ENCODE measurements at places on chromosomes 2 and 18.

DNA sequence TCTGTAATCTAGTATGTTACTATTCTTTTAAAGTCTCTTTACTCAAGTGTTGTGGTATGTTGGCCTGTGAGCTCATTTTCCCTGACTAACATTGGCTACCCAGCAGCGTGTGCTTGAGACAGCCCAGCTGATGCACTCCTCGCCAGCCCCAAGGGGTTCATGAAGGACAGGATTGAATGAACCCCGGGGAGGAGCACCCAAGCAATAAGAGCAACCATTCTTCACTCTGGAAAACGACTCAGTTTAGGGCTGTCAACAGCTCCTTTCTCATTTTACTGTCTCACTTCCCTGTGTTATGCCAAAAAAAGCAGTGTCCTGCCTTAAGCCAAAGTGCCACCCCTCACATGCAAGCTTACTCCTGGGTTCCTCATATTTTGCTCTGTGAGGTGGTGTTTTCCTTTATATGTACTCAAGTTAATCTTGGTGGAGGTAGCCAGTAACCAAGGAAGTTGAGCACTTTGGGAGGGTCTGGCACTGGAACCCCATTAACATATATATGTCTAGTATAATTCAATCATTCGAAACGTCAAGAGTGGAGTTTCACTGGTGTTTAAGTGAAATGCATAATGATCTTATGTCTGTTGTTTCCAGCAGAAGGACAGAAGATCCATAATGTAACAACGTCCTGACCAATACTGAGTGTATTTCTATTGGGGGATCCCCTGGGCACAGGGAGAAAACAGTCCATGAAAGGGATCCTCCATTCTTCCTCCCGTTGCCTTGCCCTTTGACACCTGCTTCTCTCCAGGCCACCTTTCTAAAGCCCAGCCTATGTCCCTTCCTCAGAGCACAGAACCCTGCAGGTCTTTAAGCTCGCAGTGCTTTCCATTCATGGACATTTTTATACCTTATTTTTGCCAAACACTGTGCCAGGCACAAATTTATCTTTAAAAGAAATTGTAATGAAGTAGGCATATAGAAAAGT is 43.2 kb downstream of the ATIC start:
- DNase-seq, result peak; percentile 59

- DNase-seq, result no peak
Observed at GRCh38 chr2:59578349-59578748, 975.1 kb downstream of the BCL11A start.

DNA sequence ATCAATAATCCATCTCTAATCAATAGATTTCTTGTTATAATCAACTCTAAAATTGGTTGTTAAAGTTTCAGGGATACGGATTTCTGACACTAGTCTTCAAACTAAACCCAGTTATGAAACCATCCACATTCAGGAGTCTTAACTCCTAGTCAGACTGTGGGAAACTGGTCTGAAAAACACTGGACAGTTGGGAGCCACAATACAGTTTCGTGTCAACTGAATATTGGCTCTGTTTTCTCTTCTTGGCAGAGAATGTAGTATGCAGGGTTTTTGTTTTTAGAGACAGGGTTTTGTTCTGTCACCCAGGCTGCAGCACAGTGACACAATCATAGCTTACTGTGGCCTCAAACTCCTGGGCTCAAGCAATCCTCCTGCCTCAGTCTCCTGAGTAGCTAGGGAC is 123.1 kb downstream of the RTTN start:
- DNase-seq, result no peak

- DNase-seq, result peak; percentile 42
Observed at GRCh38 chr18:4068552-4069158, 386.5 kb downstream of the DLGAP1 start.

DNA sequence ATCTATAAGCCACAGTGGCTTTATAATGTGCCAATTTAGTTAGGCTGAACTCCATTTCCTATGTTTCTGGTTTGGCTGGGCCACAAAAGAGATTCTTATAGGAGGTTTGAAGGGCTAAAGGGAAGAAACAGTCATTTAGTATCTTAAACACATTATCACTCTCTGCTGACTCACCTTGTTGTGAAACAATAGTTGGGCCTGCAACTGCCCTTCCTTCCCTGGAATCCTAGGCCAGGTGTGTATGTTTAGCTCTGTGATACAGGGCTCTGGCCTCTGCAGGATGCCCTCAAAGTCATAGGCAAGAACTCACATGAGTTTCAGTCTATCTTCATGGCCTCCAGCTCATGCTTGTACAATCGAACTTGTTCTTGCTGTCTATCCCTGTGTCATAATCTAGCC is 400.0 kb upstream of the CELF4 start:
- no peak for DNase-seq

- DNase-seq, result no peak
Observed at GRCh38 chr2:217316743-217317142, 456.9 kb upstream of the TNP1 start.

DNA sequence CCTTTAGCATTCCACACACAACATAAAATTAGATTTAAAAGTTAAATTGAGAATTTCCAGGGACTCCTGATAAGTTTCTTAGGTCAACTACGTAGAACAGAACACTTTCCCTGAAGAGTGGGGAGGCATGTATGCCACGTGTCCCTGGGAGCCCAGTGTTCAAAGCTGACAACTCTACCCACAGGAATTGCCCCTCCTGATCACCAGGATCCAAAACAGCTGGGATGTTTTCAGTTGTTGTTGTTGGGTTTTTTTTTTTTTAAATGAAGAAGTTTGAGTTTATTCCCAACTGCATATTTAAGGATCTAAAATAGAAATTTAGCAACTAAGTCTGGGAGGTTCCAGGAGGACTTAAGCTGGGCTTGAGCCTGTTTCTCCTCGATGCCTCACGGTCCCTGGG is 100.5 kb downstream of the TPGS2 start:
- no peak for DNase-seq

- peak; percentile 82 for DNase-seq
Observed at GRCh38 chr2:39620067-39620466, 45.6 kb upstream of the TMEM178A start.

DNA sequence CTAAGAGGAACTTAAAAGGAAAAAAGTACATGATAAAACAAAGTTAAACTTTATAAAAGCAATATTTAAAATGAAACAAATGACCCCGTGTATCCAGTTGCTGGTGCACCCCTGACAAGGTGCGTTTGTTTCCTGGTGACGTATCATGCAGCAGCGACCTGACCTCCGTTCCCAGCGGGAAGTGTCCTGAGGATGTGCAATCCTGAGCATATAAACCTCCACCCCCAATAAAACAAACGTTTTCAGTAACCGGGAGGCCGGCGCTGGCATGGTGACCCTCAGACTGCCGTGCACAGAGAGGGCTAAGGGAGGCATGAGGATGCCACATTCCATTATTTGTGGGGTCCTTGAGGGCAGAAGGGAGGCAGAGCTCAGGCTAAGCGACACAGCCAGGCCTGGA is 14.8 kb downstream of the SLC66A2 start:
- DNase-seq, result no peak

DNA sequence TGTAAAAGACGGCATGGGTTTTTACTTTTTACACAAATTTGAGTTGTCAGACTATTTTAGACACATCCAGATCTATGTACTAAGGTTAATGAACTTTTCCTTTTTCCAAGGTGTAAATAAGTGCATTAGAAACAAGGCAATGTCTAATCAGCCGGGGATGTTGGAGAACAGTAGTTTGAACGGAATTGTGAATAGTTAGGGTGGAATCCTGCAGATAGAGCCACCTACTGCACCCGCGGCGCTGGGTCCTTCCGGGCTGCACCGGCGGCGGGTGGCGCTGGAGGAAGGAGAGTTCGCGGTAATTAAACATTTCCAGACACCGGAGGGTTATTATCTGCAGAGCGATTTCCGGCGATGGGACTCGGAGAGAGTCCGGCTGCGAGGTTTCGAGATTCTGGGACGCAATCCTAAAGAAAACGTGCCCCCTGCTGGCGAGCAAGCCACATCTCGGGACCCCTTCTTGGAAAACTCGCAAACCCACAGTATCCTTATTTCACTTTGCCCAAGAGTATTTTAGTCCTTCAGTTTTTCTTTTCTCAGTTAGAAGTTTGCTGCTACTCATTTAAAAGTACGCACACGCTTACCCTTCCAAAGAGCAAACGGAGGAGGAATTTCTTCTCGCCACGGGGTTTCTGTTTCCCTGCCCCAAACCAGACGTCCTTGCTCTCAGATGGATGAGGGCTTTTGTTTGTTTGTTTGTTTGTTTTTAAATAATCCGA is 4.5 kb upstream of the OSR1 start:
- DNase-seq, result peak; percentile 97

DNA sequence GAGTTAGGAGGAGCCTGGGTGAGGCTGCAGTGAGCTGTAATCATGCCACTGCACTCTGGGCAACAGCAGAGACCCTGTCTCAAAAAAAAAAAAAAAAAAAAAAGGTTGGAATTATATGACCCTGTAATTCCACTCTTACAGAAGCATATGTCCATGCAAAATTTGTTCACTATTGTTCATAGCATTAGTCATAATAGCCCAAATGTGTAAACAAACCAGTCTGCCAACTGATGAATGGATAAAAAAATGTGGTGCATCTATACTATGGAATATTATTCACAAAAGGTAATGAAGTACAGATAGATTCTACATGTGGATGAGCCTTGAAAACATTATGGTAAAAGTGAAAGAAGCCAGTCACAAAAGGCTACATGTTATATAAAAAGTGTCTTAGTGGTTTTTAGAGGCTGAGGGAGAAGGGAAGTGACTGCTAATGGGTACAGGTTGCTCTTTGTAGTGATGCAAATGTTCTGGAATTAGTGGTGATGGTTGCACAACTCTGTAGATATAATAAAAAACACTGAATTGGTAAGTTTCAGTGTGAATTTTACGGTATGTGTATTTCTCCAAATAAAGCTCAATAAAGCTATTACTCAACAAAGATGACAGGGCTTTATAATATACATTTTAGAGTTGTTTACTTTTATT is 9.4 kb downstream of the COA5 start:
- DNase-seq, result no peak

- DNase-seq, result no peak
Observed at GRCh38 chr2:241673797-241674725, 12.6 kb downstream of the DTYMK start.

- DNase-seq, result no peak
Observed at GRCh38 chr2:99166218-99166617, 11.5 kb downstream of the LIPT1 start.

DNA sequence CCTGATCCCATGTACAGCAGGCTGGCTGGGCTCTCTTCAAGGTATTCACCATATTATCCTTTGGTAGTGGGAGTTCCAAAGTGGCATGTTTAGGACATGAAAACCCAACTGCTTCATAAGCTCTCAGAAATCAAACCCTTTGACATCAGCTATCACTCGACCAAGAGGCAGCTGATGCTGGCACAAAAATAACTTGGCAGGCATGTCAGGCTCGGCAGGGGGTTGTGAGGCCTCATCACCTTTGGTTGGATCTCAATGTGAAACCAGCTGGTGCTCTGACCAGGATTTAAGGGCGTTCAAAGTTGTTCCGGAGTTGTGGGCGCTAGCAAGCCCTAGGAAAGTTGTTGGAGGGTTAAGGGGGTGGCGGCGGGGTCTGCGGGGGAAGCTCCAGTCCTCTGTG is 171.9 kb downstream of the FHOD3 start:
- no peak for DNase-seq

DNA sequence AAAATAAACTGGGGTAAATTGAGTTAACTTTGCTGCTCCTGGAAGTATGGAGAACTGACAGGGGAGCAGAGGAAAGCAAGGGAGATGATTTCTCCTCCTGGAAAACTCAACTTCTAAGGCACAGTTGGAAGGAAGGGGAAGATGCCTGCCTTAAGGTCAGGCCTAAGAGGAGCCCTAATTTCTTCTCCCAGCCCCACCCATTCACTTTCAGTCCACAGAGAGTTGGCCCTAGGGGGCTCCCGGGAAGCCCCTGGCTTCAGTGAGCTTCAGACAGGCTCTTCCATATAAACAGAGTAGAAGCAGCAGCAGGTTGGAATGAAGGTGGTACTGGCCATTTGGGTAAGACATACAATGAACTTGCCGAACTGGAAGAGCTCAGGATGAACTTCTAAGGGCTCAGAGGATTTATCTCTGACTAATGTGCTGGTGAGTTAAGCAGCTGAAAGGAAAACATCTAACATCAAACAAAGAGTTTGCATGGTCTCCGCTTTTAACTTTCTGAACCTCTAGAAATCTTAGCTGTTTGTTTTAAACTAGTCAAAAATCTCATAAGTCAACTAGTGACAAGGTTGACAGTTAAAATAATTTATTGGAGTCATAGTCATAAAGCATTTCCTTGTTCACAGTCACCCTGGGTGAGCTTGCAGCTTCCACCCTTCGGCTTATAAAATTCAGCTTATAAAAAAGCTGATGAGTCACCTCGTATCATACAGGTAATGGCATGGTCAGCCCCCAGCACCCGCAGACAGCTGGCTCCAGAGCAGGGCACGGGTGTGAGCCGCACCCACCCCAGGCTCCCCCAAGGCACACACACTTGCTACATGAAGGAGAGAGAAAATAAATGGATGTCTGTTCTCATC is 9.8 kb downstream of the MALL start:
- no peak for DNase-seq

- DNase-seq, result no peak
Observed at GRCh38 chr2:2663401-2664036, 332.4 kb upstream of the MYT1L start.

GRCh38 chr2:172232708-172233396 is 130.2 kb upstream of the DLX2 start:
- DNase-seq, result peak; percentile 26

- DNase-seq, result no peak
Observed at GRCh38 chr2:212811036-212811805, 272.6 kb upstream of the ERBB4 start.

- DNase-seq, result no peak
Observed at GRCh38 chr18:48719388-48719787, 180.6 kb downstream of the CTIF start.

DNA sequence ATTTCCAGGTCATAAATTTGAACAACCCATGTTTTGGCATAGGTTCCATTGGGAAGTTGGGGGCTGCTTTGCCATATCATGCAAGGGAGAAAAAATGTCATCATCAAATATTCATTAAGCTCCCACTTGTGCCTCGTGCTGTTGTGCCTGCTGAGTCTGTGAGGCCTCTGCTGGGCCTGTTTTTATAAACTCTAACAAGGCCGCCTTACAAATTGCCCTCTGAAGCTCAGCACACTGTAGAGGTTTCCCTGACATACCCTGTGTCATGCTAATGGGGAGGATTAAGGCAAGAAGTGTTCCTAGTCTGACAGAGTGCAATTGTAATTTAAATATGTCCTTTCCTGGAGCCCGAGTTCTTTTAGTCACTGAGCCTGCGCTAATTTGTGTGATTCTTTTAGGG is 17.6 kb downstream of the OSBPL6 start:
- no peak for DNase-seq

- DNase-seq, result no peak
Observed at GRCh38 chr2:220466251-220466691, 838.8 kb downstream of the SLC4A3 start.

Measured in lung (tissue), 17 donors.